ENCODE measurements at places on chromosomes 6 and 20. TPM values are rescaled to one million over a fixed set of nuclear protein-coding genes. Genes with fewer than 3 reads are reported as not detected.

NKAIN2 gene
- total RNA-seq: not detected

MACROD2 gene
- 0.16 TPM for total RNA-seq

GNAS-AS1 gene
- 0.62 TPM for total RNA-seq

SFTA2 gene
- not detected for total RNA-seq
